A549 treated with RU486 at 1 μM for 4 hours (cell line): ENCODE measurements at places on chromosomes 2 and 18. TPM values are rescaled to one million over a fixed set of nuclear protein-coding genes. Genes with fewer than 3 reads are reported as not detected.

Gene FRZB
- 0.03 to 0.07 TPM in 2 of 5 replicates, not detected in the others for total RNA-seq

Gene PCARE
- not detected in 5 replicates for total RNA-seq

Gene C2orf78
- not detected in 5 replicates for total RNA-seq

Gene LAMA1
- total RNA-seq = 0.05 to 0.08 TPM (median 0.07 TPM) in 5 replicates

Gene UGT1A9
- 3.5 to 6.8 TPM (median 4.9 TPM) in 5 replicates for total RNA-seq

Gene ZNF24
- total RNA-seq = 8.8 to 12.5 TPM (median 11.8 TPM) in 5 replicates

Gene CTAGE1
- not detected in 5 replicates for total RNA-seq

Gene STEAP3
- 34.1 to 46.9 TPM (median 41.3 TPM) in 5 replicates for total RNA-seq

Gene TFCP2L1
- 0.95 to 1.3 TPM (median 1.2 TPM) in 5 replicates for total RNA-seq

Gene HOXD12
- not detected in 5 replicates for total RNA-seq

Gene C2orf80
- not detected in 5 replicates for total RNA-seq

Gene KYNU
- total RNA-seq = 270 to 353 TPM (median 281 TPM) in 5 replicates

Gene SERPINB13
- total RNA-seq = not detected in 5 replicates

Gene PRSS56
- total RNA-seq = 0.14 to 0.27 TPM (median 0.22 TPM) in 4 of 5 replicates, not detected in the other

Gene GATA6
- 2.0 to 2.9 TPM (median 2.6 TPM) in 5 replicates for total RNA-seq

Gene G6PC2
- not detected in 5 replicates for total RNA-seq

Gene SLC9A4
- total RNA-seq = not detected in 5 replicates

Gene RAX
- not detected in 5 replicates for total RNA-seq

Gene ONECUT2
- 0.21 to 0.48 TPM (median 0.37 TPM) in 5 replicates for total RNA-seq

Gene XDH
- 1.4 to 2.4 TPM (median 1.5 TPM) in 5 replicates for total RNA-seq

Gene GREB1
- 1.8 to 3.7 TPM (median 3.0 TPM) in 5 replicates for total RNA-seq

Gene FAM110C
- total RNA-seq = 0.06 to 0.30 TPM (median 0.16 TPM) in 5 replicates

Gene CENPA
- total RNA-seq = 47.2 to 64.0 TPM (median 55.1 TPM) in 5 replicates

Gene BARD1
- total RNA-seq = 4.6 to 9.5 TPM (median 6.0 TPM) in 5 replicates

Gene KCNIP3
- 0.83 to 1.9 TPM (median 1.6 TPM) in 5 replicates for total RNA-seq

Gene NFU1
- total RNA-seq = 45.2 to 52.7 TPM (median 48.4 TPM) in 5 replicates
